ENCODE measurements at places on chromosomes 2 and 18.

GRCh38 chr2:157743051-157743450 is 114.4 kb upstream of the ACVR1C start:
- DNase-seq, result no peak

DNA sequence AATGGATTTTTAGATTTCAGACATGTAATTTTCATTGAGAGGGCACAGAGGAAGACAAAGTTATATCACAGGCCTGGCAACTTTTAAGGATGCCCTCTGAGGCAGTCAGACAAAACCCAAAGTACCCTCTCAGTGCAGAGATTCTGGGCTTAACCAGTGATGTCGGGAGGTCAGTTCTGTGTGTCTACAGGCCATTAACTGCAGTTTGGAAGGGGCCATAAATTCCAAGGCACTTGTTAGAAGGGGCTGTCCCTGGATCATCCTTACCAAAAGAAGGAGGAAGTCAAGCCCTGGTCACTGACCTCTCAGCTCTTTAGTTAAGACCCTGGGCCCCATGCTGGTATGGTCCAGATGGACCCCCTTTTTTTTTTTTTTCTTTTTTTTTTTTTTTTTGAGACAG is 60.7 kb downstream of the LRRFIP1 start:
- no peak for DNase-seq

DNA sequence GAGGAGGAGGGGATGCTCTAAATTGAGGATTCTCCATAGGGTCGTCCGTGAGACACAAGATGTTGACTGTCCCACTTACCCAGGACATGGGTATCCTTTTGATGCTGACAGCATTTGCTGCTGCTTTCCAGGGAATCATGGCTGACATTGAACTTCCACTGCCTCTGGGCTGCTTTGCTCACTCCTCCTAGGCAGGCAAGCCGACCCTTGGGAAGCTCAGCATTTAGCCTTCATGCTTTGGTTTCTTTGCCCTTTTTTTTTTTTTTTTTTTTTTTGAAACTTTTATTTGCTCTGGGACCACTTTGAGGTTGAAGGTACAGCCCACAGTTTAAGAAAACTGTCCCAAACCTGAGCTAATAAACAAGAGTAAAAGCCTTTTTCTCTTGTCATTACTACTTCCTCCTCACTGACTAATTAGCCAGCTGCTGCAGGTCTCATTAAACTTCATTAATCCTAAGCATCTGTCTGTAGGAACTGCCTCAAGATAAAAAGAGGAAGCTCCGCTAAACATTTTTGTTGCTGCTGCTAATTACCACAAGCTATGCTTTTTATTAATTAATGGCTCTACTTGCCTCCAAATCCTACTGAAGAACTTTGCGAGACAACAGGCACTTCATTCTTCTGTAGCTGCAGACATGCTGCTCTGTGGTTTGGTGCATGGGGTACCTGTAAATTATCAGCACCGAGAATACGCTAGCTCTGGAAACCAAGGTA is 125.4 kb downstream of the SPTBN1 start:
- no peak for DNase-seq

DNA sequence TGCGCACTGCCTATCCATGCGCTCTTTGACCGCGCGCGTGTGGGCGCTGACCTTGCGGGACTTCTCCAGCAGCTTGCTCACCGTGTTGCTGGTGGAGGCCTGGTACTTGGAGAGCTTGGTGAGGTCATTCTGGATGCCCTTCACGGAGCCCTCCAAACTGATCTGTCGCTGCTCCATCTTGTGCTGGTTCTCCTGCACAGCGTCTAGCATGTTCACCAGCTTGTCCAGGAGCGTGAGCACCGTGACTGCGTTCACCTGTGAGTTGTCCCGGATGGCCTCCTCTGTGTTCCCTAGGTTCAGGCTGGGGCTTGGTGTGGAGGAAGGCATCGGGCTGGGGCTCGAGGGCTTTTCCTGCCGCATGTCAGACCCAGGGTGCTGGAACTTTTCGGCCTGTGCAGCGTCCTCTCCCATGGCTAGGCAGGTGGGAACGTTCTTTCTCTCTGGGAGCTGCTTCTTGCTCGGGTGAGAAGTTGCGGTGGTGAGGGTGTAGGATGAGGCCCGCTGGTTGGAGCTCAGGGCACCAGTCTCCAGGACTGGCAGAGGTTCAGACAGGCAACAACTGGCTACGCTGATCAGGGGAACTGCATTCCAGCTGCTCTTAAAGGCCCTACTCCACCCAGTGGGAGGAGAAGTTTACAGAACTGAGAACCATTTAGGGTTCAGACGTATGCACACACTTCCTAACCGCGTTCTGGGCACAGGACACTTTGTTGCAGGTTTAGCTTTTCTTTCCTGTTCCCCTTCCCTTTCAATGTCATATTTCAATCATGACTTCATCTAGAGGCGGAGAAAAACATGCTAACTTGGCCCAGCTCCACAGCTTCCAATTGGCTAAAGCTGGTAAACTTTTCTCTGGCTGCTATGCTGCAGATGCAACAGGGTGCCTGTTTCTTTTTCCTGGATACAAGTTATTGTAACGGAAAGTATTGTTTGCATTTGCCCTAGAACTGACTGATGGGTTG is at the start of gene CAVIN2:
Gene CAVIN2 (minus strand): TSS at position 574 of the 962 bp plus-strand sequence. CDS start 163 bp downstream, at position 411.
- DNase-seq, result no peak

DNA sequence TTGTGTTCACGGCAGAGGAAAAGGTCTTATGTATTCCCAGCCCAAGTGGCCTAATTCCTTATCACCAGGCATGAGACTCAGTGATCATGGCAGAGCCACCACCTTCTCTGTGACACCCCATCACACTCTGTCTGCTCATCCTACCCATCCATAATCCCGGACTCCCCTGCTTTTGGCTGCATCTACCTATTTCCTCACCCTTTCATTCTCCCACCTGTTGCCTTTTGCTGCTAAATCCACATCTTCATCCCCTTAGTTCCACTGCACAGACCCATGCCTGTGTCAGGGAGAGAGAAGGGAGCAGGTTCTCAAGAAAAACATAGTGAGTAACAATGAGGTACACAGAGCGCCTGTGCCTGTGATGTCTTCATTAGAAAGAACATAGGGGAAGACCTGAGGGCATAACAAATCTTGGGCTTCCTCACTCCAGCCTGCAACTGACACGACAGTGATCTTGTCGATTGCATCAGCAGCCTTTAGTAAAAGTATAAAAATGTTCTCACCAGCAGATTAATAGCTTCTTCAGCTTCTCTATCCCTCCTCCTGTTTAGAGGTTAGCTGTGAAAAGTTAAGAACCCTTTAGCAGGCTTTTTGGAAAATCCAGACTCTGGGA is 246.5 kb upstream of the SPRED2 start:
- DNase-seq, result no peak

DNA sequence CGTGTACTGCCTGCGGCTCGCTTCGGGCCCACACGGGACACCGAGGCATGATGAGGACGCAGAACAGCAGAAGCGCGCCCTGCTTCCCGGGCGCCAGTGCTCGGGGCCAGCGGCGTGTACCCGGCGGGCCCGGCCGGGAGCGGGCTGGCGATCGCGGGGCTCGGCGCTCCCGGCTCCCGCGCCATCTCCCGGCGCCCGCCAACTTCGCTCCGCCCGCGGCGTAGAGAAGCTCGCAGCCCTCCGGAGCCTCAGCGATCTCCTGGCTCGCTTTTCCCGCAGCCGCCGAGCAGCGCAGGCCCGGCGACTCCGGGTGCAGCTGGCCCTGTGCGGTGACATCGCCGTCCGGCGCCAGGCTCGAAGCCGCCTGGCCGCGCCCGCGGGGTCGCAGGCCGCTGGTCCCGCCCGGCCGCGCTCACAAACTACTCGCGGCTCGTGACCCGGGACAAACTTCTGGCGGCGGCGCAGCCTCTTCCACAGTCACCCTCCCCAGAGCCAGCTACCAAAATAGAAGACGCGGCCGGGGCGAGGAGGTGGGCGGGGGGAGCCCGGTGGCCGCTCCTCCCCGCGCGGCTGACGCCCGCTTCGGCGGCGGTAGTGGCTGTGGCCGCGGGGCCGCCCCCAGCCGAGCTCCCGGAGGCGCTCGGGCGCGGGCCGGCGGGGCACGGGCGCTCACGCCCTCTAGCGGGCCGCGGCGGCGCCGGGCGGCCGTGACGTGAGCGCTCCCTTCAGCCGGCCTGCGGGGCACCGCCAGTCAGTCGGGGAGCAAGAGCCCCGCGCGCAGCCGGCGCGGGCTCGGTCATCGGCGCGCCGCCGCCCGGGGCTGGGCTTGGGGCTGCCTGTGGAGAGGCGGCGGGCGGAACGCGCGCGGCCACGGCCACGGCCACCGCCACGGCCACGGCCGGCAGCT is at the start of gene PTPRM:
Gene PTPRM (plus strand): TSS at position 750 of the 907 bp plus-strand sequence. CDS start 503 bp downstream, outside the sequence.
- DNase-seq, result peak; percentile 77

DNA sequence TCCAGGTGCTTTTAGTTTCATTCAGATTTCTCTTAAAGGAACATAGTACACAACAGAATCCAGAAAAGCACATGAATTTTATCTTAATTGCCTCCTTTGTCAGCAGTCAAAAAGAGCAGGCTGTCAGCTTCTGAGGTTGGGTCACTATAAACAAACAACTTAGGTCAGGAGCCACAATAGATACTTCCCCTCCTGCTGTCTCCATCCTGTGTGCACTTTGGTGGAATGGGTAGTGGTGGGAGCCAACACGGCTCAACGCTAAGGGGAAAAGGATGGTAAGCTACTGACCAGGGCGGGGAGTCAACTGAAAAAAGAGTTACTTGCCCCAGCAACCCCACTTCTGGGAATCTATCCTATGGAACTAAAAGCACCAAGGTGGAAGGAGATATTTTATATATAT is 121.9 kb downstream of the PAX3 start:
- no peak for DNase-seq

All from activated CD8-positive, alpha-beta memory T cell treated with anti-CD3 and anti-CD28 coated beads, Interleukin-2, amount 50 U/mL, for 48 hours (primary cell).